GDM1 (cell line): ENCODE measurements at places on chromosomes 3 and 15.

DNA sequence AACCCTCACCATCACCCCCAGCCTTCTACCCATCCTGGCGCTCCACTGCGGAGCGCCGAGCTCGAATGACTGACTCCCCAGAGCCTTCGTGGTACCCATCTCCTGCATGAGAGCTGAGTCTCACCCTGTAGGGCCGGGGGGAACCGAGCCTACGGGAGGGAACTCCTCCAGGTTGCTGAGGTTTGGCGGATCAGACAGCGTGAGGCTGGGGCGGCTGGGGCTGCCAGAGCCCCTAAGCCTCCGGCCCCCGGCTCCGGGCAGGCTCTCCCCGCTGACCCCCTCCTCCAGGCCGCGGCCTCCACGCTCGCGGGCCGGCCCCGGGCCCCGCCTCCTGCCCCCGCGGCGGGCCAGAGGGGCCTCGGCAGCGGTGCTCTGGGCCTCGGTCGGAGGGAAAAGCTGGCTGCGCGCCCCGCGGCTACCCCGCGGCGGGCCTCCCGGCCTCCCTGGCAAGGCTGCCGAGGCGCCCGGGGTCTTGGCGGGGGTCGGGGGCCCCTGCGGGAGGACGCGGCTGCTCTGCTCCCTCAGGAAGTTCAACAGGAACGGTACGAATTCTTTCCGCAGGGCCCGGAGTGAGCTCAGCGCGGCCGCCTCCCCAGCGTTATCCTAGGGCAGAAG lies 643 bp downstream of the CDAN1 start:
- no peak for DNase-seq

DNA sequence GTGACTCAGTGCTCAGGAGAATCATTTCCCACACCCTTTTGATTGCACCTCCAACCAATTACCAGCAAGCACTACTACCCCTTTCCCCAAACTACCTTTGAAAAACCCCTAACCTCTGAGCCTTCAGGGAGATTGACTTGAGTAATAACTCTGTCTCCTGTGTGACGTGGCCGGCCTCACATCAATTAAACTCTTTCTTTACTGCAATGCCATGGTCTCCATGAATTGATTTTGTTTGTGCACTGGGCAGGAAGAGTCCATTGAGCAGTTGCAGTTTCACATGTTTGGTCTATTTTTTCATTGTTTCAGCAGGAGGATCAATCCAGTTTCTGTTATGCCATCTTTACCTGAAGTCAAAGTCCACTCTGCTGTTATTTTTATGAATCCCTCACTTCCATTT lies 32.4 kb downstream of the SCN11A start:
- DNase-seq: no peak

DNA sequence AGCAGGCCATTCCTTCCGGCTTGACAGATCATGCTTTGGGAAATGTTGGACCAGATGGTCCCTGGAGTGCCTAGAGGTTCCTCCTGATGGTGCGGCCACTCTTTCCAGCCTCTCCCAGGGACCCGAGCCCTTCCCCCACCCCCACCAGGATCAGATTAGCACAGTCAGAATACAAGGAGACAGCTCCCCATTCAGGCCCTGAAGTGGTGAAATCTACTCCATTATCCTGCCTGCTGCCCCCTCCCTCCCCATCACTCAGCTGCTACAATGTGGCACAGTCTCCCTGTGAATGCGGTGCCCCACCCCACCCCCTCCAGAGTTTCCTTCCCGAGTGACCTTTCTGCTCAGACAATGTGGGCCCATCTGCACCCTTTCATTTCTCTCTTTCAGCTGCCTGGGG lies 29.4 kb downstream of the RNU5B-1 start:
- DNase-seq: no peak

- no peak for DNase-seq
Observed at GRCh38 chr3:56890448-56891091, 88.8 kb upstream of the ARHGEF3 start.

- DNase-seq: no peak
Observed at GRCh38 chr3:15602146-15602536, 596 bp downstream of the BTD start.

- no peak for DNase-seq
Observed at GRCh38 chr15:96079041-96079440, 251.5 kb upstream of the NR2F2 start.

- no peak for DNase-seq
Observed at GRCh38 chr3:13300546-13301285, 119.4 kb downstream of the NUP210 start.

- no peak for DNase-seq
Observed at GRCh38 chr3:170815340-170815739, 54.7 kb downstream of the RPL22L1 start.

DNA sequence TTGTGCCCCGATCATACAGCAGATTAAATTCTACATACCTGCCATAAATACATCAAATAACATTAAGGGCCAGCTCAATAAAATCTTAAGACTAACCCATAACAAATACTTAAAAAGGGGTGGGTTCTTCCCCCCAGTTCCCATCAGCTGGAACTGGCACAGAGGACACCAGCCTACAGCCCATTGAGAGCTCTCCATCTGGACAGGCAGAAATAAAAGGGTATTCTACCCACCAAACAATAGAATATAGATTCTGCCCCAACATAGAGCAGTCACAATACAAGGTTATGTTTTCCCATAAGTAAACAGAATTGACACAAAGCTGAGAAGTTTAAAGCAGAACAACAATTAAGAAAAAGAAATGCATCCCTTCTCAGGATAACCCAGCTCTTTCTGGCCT lies 11.9 kb downstream of the CPOX start:
- DNase-seq: no peak

GRCh38 chr15:48622237-48622636 lies 23.3 kb downstream of the FBN1 start:
- DNase-seq: no peak
